NCI-H1417 (cell line): ENCODE measurements at places on chromosomes 16 and 17.

DNA sequence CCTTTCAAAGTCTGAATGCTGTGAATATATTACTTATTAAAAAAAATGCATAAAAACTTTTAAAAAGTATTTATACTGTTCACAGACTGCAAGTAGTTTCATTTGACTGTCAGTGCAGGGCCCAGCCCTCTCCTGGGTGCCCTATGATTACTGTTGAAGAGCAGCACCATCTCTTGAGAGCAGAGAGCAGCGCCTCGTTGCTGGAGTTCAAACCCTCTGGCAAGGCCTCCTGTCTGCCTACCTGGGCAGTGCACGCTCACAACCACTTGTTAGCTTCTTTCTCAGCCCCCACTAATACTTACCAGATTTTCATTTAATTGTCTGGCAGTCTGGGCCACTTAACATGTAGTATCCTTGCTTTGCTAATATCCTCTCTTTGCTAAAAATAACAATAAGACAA is 233.4 kb downstream of the PHKB start:
- no peak for DNase-seq

GRCh38 chr16:82016263-82016662 is 5.0 kb upstream of the SDR42E1 start:
- DNase-seq: no peak

DNA sequence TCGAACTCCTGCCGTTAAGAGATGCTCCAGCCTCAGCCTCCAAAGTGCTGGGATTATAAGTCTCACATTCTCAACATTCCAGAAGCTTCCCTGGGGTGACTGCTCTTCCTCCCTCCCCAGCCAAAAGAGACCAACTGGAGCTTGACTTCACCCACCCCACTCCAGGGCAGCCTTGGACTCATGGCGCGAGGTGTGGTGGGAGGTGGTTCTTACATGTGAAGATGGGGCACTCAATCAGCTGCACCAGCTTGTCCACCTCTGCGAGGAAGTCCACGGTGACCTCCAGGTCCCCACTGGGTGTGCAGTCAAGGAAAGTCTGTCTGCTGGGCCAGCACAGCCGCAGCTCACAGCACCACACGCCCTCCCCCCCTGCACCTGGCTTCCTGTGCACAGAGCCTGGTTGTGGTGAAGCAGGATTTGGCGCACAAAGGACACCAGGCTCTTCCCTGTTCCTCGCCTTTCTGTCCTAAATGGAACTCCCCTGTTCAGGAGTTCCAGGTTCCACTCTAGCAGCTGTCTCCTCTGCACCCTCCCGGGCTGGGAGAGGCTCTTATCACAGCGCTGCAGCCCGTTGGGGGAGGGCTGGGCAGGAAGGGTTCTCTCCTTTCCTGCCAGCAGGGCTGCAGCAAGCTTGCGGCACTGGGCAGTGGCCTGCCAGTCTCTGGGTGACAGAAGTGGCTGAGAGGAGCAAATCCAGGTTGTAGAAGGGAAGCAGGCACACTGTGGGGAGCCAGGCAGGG is 9.6 kb upstream of the MTSS2 start:
- DNase-seq: peak; percentile 18

DNA sequence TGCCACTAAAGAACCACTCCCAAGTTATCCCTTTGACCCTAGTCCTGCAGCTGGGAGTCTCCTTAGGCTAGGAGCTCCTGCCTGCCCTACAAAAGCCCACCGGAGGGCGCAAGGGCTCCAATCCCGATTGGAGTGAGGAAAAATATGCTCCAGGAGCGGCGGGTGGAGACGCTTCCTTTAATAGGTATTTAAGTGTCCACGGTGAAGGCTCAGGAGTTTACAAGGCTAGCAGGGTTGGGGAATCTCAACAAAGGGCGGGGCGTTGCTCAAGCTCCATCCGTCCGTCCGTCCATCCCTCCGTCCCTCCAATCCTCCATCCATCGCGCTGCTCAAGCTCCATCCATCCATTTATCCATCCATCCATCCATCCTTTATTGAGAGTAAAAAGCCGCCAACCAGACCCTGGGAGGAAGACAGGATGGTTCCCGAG is 556 bp upstream of the SPNS1 start:
- peak; percentile 66 for DNase-seq

DNA sequence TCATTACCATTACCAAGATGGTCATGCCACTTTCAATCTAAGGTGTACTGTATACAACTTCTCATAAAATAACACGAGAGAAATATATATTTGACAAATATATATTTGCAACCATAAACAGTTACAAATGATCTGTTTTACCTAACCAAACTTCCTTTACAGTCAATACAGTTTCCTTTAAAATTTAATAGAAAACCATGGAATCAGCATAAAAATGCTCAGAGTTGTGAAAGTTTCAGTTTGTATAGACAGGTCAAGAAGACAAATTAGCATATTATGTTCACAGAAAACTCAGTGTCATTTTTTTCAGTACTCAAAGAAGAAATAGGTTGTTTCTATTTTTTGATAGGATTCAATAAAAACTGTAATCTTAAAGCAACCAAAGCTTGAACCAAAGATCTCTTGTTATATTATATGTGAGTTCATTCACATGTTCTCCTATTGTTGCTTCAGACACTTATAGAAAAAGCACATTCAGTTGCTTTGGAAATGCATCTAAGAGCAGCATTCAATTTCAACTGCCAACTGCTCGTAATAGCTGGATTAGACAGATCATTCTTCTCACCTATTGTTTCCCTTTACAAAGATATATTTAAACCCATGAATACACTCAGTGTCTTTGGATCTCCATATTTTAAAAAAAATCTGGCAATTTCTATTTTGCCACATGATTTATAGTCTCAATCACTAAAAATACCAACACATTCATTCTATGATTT is 15.1 kb downstream of the SSH2 start:
- peak; percentile 4 for DNase-seq

DNA sequence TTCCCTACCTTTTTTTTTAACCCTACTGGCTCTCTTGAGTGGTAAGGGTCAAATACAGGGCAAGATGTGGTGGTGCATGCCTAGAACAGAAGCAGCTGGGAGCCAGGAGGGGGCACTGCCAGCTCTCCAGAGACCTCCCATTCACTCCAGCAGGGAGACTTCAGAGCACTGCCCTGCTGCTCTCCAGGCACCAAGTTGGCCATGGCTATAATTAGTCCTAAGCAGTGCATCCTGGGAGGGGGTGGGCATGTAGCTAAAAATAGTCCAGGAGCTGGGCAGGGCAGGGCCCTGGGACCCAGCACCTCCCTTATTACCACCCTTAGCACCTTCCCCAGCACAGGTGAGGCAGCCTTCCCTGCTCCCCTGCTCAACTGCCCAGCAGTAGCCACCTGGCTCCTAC is 3.5 kb downstream of the CORO6 start:
- no peak for DNase-seq

GRCh38 chr16:29899516-29900101 is at the start of gene SEZ6L2:
Gene SEZ6L2 (minus strand): TSS chr16:29899550. CDS start chr16:29899019, 531 bp downstream.
- DNase-seq: peak; percentile 91

GRCh38 chr17:69268543-69269014 is 40.0 kb upstream of the ABCA10 start:
- DNase-seq: no peak

- no peak for DNase-seq
These were observed 22.3 kb downstream of the SAP30BP start for GRCh38 chr17:75689441-75689873.
